ENCODE measurements at places on chromosomes 6 and 20.

- DNase-seq, result peak; percentile 22
Measured at GRCh38 chr6:113980937-113981554, 10.1 kb upstream of the HDAC2 start.

DNA sequence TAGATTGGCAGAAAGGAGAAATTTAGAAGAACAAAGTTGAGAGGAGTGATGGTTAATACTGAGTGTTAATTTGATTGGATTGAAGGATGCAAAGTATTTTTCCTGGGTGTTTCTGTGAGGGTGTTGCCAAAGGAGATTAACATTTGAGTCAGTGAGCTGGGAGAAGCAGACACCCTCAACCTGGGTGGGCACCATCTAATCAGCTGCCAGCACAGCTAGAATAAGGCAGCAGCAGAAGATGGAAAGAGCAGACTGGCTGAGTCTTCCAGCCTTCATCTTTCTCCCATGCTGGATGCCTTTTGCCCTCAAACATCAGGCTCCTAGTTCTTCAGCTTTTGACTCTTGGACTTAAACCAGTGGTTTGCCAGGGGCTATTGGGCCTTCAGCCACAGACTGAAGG, 437.7 kb upstream of the AGPAT4 start:
- no peak for DNase-seq

DNA sequence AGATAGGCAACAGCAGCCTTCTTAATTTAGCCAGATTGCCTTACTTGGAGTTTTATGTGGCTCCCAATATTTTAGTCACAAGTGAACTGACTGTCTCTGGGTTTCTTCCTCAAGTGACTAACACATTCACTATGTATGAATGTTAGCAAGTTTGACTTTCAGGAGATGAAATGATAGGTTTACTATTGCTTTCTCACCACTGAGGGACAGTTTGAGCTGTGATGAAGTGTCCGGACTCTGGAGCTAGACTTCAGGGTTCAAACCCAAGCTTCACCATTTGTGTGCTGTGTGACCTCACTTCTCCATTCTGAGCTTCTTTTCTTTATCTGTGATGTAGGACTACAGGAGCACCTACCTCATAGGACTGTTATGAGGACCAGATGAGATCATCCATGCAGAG, 8.2 kb downstream of the DHX35 start:
- peak; percentile 95 for DNase-seq

DNA sequence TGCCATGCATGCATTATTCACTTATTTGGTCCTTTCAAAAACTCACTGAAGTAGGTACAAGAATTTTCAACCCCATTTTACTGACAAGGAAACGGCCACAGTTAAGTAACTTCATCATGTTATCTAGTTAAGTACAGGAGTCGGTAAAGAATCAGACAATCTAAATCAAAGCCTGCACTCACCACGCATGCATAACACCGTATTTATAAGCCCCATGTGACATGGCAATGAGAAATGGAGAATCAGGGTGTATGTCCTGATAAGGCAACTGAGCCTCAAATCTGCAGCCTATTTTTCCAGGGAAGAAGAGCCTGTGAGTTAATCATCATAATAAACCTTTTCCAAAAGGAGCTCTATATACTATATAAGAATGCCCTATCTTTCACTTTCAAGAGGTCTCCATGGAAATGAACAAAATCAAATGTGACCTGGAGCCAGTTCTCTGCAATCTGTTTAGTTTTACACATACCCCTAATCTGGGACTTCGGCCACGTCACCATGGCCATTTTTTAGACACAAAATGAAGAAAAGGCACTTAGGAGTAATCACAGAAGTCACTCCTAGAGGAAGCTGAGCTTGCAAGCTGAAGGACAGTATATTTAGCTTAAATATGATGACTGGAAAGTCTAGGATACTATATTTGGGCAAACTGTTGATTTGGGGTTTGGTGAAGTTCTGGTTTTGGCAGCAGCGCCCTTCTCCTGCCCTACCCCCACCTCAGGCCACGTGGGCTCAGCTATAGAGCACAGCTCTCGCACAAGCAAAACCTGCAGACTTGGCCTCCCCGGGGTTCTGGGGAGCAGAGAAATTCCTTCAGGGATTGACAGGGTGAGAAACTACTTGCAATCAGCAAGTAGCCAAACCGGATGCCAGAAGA, 19.2 kb downstream of the TRAM2 start:
- peak; percentile 45 for DNase-seq

- DNase-seq, result peak; percentile 17
Measured at GRCh38 chr20:35226884-35227681, 593 bp downstream of the MMP24 start.

DNA sequence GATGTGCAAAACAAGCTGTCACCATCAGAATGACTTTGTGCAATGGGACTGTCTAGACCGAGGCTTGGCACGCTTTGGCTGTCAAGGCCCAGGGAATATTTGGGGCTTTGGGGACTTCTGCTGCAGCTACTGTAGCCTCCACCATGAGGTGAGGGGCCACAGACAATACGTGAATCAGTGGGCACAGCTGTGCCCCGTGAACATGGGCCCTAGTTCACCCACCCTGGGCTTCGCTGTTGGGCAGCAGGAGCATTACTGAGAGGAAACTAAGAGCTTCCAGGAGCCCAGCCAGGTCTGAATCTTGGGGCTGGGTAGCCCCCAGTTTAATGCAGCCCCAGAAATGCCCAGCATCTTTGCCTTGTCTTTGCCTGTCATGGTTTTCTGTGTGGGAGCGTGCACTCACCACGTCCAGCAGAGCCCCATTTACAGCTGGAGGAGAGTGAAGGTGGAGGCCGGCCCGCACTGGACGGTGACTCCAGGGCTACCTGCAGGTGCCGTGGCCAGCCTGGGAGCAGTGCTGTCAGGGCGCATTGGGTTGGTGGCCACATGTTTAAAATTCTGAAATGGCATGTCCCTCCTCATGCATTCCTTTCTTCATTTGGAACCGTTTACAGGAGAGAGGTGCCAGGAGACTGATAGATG, 34.7 kb downstream of the DUSP22 start:
- DNase-seq, result no peak

DNA sequence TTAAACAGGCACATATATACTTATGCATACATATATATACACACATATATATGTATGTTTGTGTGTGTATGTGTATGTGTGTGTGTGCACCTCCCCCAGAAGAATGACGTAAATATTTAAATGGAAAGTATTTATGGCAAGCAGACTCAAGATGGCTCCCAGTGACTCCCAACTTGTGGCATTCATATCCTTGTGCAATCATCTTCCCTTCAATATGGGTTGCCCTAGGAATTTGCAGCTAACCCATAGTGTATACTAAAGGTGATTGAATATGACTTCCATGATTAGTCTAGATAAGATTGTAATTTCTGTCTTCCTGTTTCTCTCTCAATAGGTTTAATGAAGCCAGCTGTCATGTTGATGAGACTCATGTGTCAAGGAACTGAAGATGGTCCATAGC, 127.6 kb downstream of the TRDN start:
- DNase-seq, result no peak

DNA sequence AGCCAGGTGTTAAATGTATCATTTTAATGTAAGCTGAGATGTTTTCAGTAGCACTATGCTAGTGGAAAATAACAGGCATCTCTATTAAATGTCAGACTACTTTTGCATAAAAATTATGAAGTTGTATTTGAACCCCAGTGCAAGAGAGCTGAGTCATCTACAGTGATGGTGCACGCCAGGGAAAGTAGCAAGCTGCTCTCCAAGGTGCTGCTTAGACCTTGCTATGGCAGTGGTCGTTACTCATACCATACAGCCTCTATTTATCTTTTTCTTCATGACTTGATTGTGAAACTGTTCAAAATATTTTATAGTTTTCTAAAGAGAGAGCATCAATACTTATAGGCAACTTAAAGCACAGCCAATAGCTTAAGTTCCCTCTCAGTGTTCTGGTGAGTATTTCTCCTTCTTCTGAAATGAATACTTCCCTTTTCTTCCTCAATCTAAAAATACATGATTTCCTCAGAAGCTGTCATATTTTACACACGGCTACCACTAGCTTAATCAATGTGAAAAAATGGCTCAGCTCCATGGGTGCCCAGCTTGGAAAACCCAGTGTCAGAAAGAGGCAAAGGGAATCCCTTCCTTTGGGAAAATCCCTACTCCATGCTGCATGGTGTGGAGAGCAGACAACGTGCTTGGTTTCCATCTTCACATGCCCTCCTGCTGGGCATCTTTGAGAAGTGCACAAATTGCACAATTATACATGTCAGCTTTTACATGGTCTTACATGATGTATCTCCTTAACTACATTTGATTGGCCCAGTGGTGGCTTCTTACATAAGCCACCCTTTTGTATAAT, 105.6 kb downstream of the ELOVL4 start:
- DNase-seq, result no peak

DNA sequence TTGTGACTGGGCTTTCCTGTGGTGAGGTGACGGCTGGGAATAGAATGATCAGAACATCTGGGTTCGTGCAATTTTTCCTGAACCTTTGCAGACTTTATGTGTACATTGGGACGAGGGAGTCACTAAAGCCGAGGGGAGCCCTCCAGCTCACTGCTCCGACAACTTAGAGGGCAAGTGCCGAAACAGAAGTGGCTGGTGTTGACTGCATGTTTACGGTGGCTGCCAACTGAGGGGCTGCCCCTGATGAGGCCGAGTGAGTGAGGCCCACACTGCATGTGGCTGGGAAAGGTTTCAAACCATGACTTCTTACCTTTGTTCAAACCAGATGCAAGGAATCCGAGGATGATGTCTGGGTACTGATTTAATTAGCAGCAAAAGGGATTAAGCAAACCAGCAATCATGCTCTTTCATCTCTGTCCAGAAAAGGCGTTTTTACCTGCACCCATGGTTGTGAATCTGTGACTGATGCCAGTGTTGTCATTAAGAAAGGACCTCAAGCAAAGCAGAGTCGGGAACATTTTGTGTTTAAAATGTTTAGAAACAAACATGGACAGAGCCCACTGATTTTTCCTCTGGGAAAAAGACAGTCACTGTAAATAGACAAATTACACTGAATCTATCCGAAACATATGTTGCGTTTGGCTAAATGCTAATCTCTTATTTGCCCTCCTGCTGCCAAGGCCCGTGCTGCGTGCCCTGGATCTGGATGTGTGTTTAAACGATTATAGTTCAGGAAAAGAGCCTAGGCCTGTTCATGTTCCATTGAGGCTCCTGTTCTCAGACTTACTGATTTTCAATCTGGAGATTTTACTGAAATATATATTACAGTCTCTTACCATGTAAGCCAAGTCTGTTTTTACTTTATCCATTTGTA, 105.1 kb downstream of the UST start:
- DNase-seq, result no peak

GRCh38 chr6:38509713-38510112, 130.0 kb downstream of the BTBD9 start:
- peak; percentile 91 for DNase-seq
